ENCODE measurements at places on chromosomes 12 and 14.

DNA sequence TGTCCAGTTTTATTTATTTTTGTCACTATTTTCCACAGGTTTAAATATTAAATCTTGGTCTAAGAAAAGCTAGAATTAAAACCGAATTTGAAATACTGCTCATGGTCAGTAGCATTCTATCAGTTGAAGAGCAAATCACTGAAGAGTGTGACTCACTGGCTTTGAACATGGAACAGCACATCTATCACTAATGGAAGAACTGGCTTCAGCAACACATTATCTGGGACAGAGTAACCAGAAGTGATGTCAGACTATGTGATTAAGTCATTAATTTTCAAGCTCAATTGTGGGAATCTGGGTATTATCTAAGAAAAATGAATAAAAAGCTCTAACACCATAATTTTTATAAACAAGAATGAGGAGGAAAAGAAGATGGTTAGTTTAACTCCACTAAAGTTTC, 527.5 kb downstream of the TMTC2 start:
- no peak for DNase-seq

GRCh38 chr12:126668961-126669360, 1598.0 kb upstream of the TMEM132C start:
- no peak for DNase-seq

DNA sequence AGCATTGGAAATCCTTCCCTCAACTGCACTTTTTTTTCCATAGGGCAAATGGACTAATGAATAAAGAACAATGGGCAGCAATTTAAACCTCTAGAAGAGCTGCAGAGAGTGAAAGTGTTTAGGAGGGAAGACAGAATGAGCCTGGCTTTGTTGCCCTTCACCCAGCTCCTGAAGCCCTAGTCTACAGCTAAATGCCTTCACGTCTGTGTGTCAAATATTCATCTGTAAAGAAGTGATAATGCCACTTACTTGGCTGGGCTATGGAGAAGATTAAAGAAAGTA, 45.6 kb downstream of the FLRT2 start:
- no peak for DNase-seq

DNA sequence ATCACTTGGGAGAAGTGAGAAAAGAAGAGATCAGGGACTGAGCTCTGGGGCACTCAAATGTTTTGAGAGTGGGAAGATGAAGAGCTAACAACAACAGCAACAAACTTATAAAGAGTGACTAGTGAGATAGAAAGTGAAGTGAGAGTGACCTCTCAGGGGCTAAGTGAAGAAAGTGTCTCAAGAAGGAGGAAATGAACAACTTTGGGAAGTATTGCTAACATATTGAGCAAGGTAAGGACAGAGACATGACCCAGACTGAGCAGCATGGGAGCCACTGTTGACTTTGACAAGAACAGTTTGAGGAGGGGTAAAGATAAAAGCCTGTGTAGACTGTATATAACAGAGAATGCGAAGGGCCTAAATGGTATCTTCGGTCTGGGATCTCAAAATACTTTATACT, 155.1 kb upstream of the BTG1 start:
- DNase-seq, result no peak

DNA sequence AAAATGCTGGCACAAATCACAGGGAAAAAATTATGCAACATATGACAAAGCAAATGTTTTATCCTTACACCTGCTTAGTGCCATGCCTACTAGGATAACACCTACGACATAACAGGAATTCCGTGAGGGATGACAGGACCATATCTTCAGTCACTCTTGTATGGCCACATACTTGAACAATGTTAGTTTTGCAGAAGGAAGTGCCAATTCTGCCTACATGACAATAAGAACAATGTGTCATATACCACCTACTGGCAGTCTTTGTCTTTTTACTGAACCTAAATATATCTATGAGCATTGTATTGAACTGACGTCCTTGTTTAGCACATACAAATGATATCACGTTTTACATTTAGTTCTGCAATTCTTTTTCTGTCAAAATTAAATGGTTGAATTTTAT, 234.0 kb downstream of the ADAMTS20 start:
- no peak for DNase-seq

- DNase-seq, result no peak
Measured at GRCh38 chr14:93274055-93274806, 58.6 kb downstream of the BTBD7 start.

Measured in stimulated activated CD4-positive, alpha-beta T cell treated with anti-CD3 and anti-CD28 coated beads, Interleukin-15, amount 100 ng/mL, for 24 hours (primary cell).